ENCODE measurements at places on chromosomes 2 and 18.

DNA sequence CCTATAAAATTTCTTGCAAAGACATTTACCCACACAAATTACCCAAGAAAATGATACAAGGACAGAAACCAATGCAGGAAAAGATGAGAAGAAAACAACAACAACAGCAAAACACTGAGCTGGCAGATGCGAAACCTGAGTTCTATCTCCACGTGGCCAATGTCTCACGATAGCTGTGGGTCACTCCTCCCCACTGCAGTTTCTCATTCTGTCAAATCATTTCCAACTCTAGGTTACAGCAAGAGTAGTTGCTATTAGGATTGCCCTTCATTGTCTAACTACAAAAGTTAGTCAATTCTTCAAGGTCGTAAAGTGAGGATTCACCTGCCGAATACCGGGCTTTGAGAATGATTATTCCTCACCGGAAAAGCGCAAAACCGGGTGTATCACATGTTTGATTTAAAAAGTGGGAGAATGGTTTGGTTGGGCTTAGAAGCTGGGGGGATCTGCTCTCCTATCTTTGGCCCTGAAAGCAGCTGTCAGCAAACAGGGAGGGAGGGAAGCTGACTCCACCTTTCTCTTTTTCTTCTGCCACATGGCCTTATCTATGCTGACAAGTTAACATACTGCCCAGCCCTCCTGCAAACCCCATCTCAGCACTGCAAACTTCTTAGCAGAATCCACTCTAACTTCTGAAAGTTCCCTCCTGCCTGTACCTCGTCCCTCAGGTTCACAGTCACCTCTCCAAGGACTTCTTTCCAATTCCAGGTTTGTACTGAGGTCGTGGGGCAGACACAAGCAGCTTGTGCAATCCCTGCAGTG lies 473.0 kb downstream of the SOX11 start:
- DNase-seq: no peak

- DNase-seq: no peak
These were observed 19.5 kb upstream of the HES6 start for GRCh38 chr2:238259061-238260020.

GRCh38 chr2:226799976-226800940 lies 638 bp upstream of the IRS1 start:
- DNase-seq: no peak

- no peak for DNase-seq
These were observed 107.2 kb downstream of the COL6A3 start for GRCh38 chr2:237306787-237307170.

GRCh38 chr2:113692698-113693428 lies 63.6 kb downstream of the SLC35F5 start:
- no peak for DNase-seq

DNA sequence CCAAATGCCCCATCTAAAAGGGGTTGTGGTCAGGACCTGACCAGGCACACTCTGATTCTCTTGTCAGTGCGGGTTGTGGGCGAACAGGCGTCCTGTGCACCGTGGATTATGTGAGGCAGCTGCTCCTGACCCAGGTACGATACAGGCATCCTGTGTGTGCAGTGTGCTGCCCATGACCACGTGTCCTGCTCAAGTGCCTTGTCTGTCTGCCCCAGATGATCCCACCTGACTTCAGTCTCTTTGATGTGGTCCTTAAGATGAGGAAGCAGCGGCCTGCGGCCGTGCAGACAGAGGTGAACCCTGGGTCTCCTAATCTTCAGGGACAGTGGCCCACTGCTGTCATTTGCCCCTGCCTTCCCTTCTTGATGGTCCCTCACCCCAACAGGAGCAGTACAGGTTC lies 14.6 kb downstream of the PTPN18 start:
- no peak for DNase-seq

DNA sequence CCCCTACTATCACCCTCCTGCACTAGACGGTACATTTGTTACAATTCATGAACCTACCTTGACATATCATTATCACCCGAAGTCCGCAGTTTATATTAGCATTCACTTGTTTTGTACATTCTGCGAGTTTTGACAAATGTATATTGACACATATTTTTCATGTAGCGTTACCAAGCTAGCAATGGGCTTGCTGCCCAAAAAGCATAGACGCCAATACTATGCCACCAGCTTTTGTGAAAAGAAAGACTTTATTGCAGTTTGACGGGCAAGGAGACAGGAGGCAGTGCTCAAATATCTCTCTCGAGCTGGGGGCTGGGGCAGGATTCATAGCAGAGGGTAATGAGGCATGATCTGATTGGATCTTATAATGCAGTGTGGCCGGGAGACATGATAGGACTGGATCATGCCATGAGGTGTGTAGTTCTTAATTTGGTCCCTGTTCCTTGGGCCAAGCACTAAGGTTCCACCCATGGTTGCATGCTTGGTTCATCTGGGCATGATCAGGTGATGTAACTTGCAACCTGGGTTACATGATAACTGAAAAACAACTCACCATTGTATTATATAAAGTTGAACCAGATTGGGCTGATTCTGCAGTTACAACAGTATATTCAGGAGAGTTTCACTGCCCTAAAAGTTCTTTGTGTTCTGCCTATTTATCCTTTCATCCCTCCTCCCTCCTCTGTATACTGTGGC lies 162.3 kb downstream of the RTN4 start:
- DNase-seq: no peak

- no peak for DNase-seq
These were observed 213.3 kb downstream of the ACKR3 start for GRCh38 chr2:236782938-236783337.

DNA sequence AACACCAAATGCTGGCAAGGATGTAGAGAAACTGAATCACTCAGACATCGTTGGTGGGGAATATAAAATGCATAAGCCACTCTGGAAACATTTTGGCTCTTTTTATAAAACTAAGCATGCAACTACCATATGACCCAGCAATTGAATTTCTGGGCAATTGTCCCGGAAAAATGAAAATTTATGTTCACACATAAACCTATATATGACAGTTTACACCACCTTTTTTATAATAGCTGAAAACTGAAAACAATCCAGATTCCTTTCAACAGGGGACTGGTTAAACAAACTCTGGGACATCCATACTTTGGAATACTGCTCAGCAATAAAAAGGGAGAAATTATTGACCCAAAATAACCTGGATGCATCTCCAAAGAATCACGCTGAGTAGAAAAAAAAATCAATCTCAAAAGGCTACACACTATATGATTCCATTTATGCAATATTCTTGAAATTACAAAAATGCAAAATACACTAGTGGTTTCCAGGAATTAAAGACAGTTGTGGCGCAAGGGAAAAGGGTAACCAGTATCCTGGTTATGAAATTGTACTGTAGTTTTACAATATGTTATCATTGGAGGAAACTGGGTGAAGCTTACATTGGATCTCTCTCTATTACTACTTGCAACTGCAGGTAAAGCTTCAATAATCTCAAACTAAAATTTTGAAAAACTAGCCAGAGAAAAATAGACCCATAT lies 130.2 kb upstream of the PID1 start:
- DNase-seq: no peak

- DNase-seq: no peak
These were observed 33.5 kb downstream of the PNO1 start for GRCh38 chr2:68190991-68191731.

- peak; percentile 92 for DNase-seq
These were observed 203.9 kb downstream of the MTX2 start for GRCh38 chr2:176473177-176473576.

- DNase-seq: no peak
These were observed 203.5 kb downstream of the SEPTIN10 start for GRCh38 chr2:109410039-109410815.

GRCh38 chr18:2879889-2880288 lies 33.1 kb downstream of the EMILIN2 start:
- no peak for DNase-seq

DNA sequence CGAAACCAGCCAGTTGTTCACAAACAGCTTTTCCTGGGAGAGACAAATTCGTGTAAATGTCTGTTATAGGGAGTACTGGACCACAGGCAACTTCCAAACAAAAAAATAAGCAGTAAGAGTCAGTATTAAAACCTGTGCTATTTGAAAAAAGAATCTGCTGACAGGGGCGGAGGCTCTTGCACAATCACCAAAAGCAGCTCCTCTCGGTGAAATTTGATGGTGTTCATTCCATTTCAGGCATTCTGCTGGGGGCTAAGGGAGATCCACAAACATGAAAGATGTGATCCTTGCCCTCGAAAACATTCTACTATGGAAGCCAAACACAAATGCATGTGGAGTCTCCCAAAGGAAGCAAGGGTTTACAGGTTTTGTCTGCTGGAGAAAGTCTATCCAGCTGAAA lies 45.0 kb downstream of the TFCP2L1 start:
- no peak for DNase-seq

DNA sequence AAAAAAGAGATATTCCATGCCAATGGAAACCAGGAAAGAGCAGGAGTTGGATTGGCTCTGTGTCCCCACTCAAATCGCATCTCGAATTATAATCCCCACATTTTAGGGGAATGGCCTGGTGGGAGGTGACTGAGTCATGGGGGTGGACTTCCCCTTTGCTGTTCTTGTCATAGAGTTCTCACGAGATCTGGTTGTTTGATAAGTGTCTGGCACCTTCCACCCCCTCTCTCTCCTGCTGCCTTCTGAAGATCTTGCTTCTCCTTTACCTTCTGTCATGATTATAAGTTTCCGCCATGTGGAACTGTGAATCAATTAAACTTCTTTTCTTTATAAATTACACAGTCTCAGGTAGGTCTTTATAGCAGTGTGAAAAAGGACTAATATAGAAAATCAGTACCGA lies 355.6 kb downstream of the NBAS start:
- no peak for DNase-seq

GRCh38 chr2:229130522-229130921 lies 140.6 kb downstream of the PID1 start:
- no peak for DNase-seq

- DNase-seq: no peak
These were observed 28.7 kb downstream of the SMAD2 start for GRCh38 chr18:47901624-47902362.

DNA sequence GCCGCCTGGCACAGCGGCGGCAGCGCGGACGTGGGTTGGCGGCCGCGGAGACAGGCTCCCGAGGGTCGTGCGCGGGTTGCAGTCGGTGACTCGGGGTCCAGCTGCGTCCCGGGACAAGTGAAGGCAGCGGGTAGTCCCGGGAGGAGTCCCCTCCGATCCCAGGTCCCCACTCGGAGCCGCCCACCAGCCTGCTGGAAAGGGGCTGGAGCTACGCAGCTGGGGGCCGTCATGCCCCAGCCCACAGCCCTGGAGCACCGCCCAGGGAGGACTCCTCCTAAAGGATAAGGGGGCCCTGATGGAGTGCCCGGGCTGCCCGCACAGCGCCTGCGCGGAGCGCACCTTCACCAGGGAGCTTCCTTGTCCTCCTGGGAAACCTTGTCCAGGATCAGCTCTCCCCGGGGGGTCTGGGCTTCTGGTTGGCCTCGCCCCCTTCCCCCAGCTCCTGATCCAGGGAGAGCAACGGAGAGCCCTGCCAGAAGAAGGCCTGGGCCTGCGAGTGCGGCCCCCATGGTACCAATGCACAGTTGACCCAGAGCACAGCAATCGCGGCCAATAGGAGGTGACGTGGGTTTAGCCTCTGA lies 25.9 kb upstream of the ALPP start:
- no peak for DNase-seq

DNA sequence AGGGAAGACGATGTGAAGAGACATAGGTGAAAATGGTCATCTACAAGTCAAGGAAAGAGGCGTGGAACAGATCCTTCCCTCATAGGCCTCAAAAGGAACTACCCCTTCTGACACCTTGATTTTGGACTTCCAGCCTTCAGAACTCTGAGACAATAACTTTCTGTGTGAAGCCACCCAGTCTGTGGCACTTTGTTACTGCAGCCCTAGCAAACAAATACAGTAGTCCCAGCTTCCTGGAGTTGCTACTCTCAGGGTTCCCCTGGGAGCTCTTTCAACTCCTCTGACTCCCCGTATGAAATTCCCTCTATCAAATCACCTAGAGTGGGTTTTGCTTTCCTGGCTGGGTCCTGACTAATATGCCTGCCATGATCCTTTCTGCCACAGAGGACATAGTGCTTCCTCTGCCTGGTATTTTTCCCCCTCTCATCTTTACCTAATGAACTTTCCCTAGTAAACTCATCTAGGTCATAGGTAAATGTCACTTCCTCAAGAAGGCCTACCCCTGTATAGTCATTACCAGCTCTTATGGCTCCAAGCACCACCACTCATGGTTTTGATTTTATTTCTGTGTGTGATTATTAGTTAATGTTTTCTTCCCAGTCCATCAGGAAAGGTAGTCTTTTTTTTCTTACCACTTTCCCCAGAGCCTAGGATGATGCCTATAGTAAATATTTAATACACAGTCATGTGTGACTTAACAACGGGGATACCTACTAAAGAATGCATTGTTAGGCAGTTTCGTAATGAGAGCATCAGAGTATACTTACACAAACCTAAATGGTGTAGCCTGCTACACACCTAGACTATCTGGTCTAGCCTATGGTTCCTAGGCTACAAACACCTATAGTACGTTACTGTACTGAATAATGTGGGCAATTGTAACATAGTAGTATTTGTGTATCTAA lies 111.5 kb upstream of the LGALSL start:
- no peak for DNase-seq

- peak; percentile 43 for DNase-seq
These were observed 52.0 kb upstream of the CALCRL start for GRCh38 chr2:187499941-187500532.

GRCh38 chr2:181393472-181393871 lies 63.7 kb upstream of the ITGA4 start:
- no peak for DNase-seq

DNA sequence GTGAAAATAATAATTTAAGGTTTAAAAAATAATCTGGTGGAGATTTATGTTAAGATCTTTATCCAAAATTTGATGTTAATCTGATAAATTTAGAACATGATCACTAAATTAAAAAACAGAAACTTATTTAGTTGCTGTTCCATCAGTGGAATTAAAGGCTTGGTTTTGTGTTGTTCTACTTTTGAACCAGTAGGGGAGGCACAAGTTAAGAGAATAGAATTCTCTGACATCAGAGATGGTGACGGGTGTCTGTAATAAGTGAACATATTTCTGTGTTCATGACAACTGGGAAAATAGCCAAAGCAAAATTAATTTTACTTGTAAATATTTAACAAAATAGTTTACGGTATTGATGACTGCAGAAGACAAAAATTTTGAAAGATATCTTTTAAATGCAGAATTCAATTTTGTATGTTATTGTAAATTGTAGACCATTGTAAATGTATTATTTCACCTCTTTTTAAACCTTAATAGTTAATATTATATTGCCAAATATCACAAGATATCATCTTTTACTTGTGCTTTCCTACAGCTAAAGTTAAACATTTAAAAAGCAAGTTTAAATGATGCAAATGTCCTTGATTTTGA lies 106.0 kb downstream of the UBR3 start:
- peak; percentile 23 for DNase-seq

DNA sequence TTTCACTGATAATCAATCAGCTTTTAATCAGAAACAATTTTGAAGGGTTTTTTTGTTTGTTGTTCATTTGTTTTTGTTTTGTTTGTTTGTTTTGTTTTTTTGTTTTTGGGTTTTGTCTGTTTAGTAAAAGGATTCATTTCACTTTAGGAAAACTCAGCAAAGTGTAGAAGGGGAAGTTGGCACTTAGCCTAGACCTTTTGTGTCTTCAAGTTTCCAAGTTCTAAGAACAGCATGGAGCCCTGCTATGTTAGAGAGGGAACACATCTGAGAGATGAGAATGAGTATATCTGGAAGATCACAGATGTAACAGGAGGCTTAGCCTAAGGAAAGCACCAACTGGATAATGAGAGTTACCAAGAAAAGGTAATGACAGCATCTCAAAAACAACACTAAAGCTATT lies 501.5 kb downstream of the ERBB4 start:
- DNase-seq: no peak

GRCh38 chr2:17122887-17123501 lies 395.2 kb downstream of the RAD51AP2 start:
- DNase-seq: no peak

- DNase-seq: no peak
These were observed 61.0 kb downstream of the RBMS1 start for GRCh38 chr2:160432633-160433032.

Data from NCI-H1105 (cell line).